ENCODE measurements at places on chromosomes 7 and 10. TPM values are rescaled to one million over a fixed set of nuclear protein-coding genes. Genes with fewer than 3 reads are reported as not detected.

ITIH2 gene
- not detected for total RNA-seq

RASA4B gene
- total RNA-seq = 3.2 TPM

SFTPD gene
- not detected for total RNA-seq

ZNF398 gene
- 8.5 TPM for total RNA-seq

RPEL1 gene
- under 0.01 TPM for total RNA-seq

Data from myometrial cell (primary cell).